T-cell (primary cell): ENCODE measurements at places on chromosomes 7 and 10.

- DNase-seq: no peak
- H3K4me1 ChIP-seq: no peaks in the 10 kb centered on the region
- no peak overlapping the region for H3K4me3 ChIP-seq
- no peak overlapping the region for H3K27ac ChIP-seq
- H3K27me3 ChIP-seq: peaks cover 14% of the 10 kb centered on the region
- no peaks in the 10 kb centered on the region for H3K36me3 ChIP-seq
Observed at GRCh38 chr7:98369726-98370125, 31.2 kb downstream of the BAIAP2L1 start.

DNA sequence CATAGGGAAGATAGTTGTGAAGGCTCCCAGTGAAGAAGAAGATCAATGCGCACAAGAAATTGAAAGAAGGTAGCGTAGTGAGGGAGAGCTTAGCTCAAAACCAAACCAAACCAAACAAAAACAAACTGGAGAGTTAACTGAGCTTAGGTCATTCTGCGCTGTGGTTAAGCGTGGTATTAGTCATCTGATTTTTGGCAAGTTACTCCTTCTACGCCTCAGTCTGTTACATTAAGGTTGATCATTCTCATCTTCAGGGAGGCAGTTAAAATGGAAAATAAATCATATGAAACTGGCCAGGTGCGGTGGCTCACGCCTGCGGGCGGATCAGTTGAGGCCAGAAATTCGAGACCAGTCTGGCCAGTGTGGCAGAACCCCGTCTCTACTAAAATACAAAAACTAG, 259.7 kb downstream of the EXOC4 start:
- no peak overlapping the region for H3K4me3 ChIP-seq
- no peaks in the 10 kb centered on the region for H3K4me1 ChIP-seq
- no peaks in the 10 kb centered on the region for H3K36me3 ChIP-seq
- H3K27ac ChIP-seq: no peak overlapping the region
- no peaks in the 10 kb centered on the region for H3K27me3 ChIP-seq

DNA sequence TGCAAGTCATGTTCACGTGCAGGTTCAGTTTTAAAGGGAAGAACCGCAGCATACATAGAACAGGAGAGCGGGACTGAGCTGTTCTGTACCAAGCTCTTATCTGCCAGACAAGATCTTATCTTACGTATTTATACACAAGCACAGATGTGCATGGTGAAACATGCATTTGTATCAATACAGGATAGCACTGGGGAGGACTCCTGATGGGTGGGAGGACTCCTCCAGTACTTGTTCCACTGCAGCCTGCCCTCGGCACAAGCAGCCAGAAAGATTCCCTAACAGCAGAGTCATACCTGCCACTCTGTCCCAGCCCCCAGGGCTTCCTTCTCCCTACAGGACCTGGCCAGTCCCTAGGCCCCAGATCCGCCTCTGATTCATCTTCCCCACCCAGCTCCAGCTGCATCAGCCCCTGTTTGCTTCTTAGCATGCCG, 13.2 kb upstream of the PRKCQ start:
- no peak for DNase-seq
- H3K4me1 ChIP-seq: peaks cover 54% of the 10 kb centered on the region
- peaks cover 24% of the 10 kb centered on the region for H3K36me3 ChIP-seq
- H3K27me3 ChIP-seq: no peaks in the 10 kb centered on the region
- peak overlapping the region; percentile 85 for H3K27ac ChIP-seq
- no peak overlapping the region for H3K4me3 ChIP-seq

DNA sequence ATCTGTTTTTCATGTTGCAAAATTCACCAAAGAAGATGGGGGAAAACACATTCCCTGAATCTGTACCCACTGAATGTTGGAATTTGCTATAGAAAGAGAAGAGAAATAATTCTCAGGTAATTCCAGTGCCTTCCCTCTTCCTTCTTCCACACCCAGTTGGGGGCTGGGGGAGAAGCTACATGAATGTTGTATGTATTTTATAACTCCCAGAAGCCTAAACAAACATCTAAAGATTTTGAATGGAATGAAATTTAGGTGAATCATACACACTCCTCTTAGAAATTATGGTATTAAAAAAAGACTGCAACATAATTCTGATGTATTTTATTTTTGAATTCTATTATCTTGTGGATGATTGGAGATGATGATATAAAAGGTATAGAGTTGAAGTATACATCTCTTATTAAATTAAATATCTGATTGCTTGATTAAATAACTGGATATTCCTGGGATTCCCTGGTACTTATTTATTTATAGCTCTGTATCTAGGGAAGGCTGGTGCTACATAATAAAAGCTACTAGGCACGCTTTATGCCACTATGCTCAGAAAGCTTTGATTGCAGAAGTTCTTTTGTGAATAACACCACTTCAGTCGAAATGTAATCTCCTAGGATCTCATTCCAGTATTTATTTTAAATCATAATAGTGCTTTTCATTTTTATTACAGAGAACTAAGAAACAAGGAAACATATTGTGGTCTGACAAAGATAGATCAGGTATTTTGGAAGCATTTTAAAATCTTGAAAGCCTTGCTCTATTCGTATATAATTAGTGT, 98.5 kb downstream of the MCU start:
- DNase-seq: no peak
- H3K4me3 ChIP-seq: no peak overlapping the region
- no peaks in the 10 kb centered on the region for H3K4me1 ChIP-seq
- H3K36me3 ChIP-seq: no peaks in the 10 kb centered on the region

DNA sequence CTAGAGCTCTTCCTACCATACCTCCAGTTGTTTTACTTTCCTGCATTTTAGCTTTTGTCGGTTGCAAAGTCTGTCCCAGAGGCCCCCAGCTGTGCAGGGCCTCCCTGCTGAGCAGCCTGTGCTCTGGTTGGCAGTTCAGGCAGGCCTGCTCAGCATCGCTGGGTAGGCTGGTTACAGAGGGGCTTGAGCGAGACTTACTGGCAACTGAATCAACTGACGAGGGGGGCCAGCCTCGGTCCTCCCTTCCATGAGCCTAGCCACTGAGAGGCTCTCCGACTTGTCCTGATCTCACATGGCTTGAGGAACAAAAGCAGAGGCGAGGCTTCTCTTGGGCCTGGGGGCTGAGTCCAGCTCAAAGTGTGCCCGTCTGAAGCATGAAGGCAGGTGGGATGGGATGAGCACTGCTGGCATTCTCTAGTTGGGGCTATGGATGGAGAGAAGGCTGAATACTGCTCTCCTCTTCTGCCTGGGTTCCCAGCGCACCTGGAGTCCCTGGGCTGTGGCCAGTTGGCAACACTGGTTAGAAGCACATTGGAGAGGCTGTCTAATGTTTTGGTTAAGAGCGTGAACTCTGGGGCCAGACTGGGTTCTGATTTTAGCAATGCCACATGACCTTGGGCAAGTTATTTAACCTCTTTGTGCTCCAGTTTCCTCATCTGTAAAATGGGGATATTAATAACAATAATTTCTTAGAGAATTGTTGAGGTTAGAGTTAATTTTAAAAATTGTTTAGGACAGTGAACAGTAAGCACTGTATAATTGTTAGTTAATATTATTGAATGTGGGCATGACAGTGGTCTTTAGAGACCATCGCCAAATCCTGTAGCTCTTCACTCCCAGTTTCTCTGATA, 6.9 kb upstream of the SFRP5 start:
- no peak overlapping the region for H3K4me3 ChIP-seq
- no peaks in the 10 kb centered on the region for H3K36me3 ChIP-seq
- DNase-seq: no peak
- H3K27ac ChIP-seq: no peak overlapping the region

DNA sequence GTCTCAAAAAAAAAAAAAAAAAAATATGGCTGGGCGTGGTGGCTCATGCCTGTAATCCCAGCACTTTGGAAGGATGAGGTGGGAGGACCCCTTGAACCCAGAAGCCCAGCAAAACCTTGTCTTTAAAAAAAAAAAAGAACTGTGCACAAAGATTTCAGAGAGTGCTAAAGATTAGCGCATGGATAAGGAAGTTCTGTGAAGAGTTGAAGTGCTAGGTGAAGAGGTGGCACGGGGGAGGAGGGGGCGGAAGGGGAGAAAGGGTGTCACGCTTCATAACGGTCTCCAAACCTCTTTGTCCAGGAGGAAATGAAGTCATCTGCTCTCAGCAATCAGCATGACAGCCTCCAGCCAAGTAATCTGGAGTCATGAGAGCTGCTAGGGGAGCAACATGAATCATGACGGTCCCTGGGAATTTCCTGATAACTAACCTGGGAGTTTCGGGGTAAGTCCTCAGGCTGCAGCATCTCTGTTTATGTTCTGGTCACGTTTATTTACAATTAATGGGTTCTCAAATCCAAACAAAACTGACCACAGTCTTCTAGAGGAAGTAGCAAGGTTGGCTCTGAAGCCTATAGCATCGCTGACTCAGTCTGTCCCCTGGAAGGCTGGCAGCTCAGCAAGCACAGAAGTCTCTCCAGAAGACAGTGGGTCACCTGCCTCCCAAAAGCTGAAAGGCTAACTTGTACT, 1.9 kb upstream of the PLAU start:
- no peaks in the 10 kb centered on the region for H3K36me3 ChIP-seq
- H3K4me1 ChIP-seq: no peaks in the 10 kb centered on the region
- H3K4me3 ChIP-seq: no peak overlapping the region
- no peaks in the 10 kb centered on the region for H3K27me3 ChIP-seq

- no peaks in the 10 kb centered on the region for H3K27me3 ChIP-seq
- no peak for DNase-seq
- no peaks in the 10 kb centered on the region for H3K4me1 ChIP-seq
- no peaks in the 10 kb centered on the region for H3K36me3 ChIP-seq
- no peak overlapping the region for H3K4me3 ChIP-seq
- no peak overlapping the region for H3K27ac ChIP-seq
Observed at GRCh38 chr10:17256627-17257026, 28.6 kb downstream of the VIM start.

- no peak overlapping the region for H3K27ac ChIP-seq
- no peaks in the 10 kb centered on the region for H3K27me3 ChIP-seq
- H3K4me3 ChIP-seq: no peak overlapping the region
- H3K36me3 ChIP-seq: no peaks in the 10 kb centered on the region
- no peaks in the 10 kb centered on the region for H3K4me1 ChIP-seq
Observed at GRCh38 chr7:5470167-5470532, 46.5 kb upstream of the TNRC18 start.

DNA sequence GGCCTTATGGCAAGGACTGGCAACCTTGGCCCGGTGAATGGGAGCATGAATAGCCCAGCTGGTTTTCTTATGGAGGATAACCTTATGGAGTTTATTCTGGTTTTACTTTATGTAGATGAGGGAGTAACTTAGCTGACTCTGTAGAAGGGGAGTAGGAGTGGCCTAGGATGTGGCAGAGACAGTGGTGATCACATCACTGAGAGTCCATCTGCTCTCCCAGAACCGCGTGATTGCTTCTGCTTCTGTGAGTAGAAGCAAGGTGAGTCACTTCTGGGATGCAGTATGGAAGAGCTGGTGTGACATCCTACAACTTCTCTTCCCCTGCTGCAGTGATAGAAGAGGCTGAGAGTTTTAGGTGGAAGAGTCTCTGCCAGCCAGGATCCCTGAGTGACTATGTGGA, 129.2 kb downstream of the RPS24 start:
- no peaks in the 10 kb centered on the region for H3K4me1 ChIP-seq
- no peaks in the 10 kb centered on the region for H3K36me3 ChIP-seq
- no peaks in the 10 kb centered on the region for H3K27me3 ChIP-seq
- DNase-seq: no peak
- H3K27ac ChIP-seq: no peak overlapping the region
- H3K4me3 ChIP-seq: no peak overlapping the region

DNA sequence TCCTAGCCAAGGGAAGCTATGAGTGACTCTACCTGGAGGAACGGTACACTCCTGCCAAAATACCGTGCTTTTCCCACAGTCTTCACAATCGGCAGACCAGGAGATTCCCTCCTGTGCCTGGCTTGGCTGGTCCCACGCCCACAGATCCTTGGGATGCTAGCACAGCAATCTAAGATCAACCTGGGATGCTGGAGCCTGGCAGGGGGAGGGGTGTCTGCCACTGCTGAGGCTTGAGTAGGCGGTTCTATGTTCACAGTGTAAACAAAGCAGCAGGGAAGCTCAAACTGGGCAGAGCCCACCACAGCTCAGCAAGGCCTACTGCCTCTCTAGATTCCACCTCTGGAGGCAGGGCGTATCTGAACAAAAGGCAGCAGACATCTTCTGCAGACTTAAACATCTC, 295.3 kb downstream of the ELMO1 start:
- no peaks in the 10 kb centered on the region for H3K27me3 ChIP-seq
- peaks cover 5% of the 10 kb centered on the region for H3K36me3 ChIP-seq
- no peaks in the 10 kb centered on the region for H3K4me1 ChIP-seq

DNA sequence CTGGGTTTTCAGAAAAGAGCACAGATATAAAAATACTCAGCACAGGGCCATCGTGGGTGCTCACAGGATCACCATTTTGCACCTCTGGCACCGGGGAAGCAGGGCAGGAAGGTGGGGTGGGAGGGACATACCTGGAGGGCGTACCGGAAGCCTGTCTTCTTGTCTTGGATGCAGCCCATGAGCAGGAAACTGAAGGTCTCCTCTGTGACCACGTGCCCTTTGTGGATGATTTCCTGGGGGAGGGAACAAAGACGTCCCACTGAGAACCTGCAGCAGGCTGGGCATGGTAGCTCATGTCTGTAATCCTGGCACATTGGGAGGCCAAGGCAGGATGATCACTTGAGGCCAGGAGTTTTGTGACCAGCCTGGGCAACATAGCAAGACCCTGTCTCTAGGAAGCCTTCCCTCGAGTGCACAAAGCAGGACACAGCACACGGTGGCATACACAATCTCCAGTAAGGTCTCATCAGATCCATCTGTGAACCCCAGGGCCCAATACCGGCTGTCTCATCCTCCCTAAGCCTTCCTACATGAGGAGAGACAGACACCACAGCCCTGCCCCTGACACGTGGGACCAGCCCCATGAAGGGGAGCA, 9.5 kb downstream of the PTCD1 start:
- no peak overlapping the region for H3K4me3 ChIP-seq
- H3K36me3 ChIP-seq: peaks cover 33% of the 10 kb centered on the region
- H3K27ac ChIP-seq: no peak overlapping the region
- peak; percentile 19 for DNase-seq
- peaks cover 15% of the 10 kb centered on the region for H3K4me1 ChIP-seq

DNA sequence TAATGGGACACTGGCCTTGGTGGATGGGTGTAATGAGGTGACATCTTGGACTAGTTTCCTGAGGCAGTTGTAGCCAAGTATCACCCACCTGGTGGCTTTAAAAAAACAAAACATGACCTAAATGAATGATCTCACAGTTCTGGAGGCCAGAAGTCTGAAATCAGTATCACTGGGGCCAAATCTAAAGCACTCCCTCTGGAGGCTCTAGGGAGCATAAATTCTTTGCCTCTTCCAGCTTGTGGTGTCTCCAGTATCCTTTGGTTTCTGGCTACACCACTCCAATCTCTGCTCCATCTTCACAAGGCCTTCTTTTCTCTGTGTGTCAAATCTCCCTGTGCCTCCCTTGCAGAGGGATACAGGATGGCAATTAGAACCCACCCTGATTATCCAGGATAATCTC, 342.9 kb downstream of the CALN1 start:
- H3K27ac ChIP-seq: no peak overlapping the region
- H3K4me3 ChIP-seq: no peak overlapping the region
- no peaks in the 10 kb centered on the region for H3K36me3 ChIP-seq
- H3K27me3 ChIP-seq: no peaks in the 10 kb centered on the region
- no peak for DNase-seq
- no peaks in the 10 kb centered on the region for H3K4me1 ChIP-seq

GRCh38 chr7:33593611-33594010, 311.7 kb upstream of the BMPER start:
- H3K27me3 ChIP-seq: no peaks in the 10 kb centered on the region
- no peak overlapping the region for H3K4me3 ChIP-seq
- no peaks in the 10 kb centered on the region for H3K36me3 ChIP-seq
- no peaks in the 10 kb centered on the region for H3K4me1 ChIP-seq
- no peak overlapping the region for H3K27ac ChIP-seq
- no peak for DNase-seq

- no peak for DNase-seq
- peaks cover 85% of the 10 kb centered on the region for H3K4me1 ChIP-seq
- H3K27me3 ChIP-seq: no peaks in the 10 kb centered on the region
- H3K27ac ChIP-seq: peak overlapping the region; percentile 82
- H3K36me3 ChIP-seq: peaks cover 17% of the 10 kb centered on the region
Observed at GRCh38 chr10:46267132-46267985, 19.4 kb upstream of the ANTXRL start.
